Globus pallidus (tissue), 1 donor: ENCODE measurements at places on chromosomes 2 and 18.

GRCh38 chr2:152396763-152397162, 61.8 kb downstream of the FMNL2 start:
- DNase-seq: no peak

DNA sequence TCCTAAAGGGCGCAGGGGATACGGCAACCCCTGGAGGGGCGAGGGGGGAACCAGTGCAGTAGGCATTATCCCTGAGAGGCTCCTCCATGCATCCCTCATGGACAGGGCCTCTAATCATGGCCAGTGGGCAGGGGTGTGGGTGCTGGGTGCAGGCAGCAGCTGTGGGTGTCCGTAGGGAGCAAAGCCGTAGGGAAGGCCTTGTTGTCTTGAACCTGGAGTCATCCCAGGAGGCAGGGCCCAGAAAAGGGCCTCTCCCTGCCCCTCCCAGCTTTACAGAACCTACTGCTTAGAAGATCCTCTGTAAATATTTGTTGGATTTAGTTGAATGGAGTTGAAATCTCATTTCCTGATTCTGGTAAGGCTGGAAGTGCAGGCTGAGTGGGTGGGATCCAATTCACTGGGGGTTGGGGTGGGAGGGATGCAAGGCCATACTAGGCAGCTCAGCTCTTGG, 207.0 kb upstream of the HAAO start:
- no peak for DNase-seq

DNA sequence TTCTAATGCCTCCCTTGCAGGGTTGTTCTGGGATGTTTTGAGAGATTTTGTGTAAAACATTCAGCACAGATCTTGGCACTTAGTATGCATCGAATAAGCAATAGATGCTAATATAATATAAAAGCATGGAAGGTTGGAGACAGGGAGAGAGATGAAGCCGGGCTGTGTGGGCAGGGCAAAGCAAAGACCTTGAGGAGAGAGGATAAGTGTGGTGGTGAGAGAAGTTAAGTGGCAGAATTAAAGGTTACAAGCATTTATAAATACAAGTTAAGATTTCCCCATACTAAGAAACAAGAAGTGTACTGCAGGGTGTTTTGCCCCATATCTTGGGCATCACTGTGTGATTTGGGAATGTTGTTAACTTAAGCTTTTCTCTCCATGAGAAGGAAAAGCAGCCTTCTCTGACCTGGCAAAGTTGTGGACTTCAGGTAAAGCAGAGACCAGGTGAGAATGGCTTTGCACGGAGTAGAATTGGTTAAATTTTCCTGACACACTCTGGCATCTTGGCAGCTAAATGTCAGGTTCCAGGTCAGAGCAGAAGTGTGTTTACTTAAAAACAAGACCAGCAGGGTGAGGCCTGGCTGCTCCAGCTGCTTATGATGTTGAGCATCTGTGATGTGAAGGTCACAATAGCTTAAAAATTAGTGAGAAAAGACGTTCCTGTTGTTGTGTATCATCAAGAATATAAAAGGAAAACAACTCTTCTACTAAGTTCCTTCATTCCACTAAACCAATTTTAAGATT, 288.5 kb upstream of the HNMT start:
- no peak for DNase-seq

GRCh38 chr2:174245065-174245464, 3.3 kb downstream of the OLA1 start:
- DNase-seq: no peak

DNA sequence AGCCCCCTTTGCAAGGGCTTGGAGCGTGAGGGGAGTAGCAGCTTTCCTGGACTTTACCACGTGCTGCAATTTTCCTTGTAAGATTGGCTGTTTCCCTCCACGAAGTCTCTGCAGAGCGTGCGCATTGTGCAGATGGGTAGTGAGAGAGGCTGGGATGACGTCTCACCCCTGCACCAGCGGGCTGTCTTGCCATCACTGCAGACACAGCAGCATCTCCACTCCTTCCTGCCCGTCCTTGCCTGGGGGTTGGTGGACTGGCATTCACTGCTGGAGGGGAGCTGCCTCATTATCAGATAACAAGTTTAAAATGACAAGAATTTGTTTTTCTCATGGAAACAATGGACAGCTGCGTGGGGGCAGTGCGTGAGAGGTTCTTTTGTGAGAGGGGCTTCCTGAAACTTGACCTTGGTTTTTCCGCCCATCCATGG, 45.3 kb upstream of the HS6ST1 start:
- DNase-seq: no peak

DNA sequence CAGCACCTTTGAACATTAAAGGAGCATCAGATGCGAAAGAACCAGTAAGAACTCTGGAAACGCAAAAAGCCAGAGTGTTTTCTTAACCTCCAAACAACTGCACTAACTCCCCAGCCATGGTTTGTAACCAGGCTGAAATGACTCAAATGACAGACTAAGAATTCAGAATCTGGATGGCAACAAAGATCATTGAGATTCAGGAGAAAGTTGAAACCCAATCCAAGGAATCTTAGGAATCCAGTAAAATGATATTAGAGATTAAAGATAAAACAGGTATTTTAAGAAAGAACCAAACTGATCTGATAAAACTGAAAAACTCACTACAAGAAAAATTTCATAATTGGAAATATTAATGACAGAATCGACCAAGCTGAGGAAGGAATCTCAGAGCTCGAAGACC, 116.7 kb downstream of the PTRHD1 start:
- DNase-seq: no peak

DNA sequence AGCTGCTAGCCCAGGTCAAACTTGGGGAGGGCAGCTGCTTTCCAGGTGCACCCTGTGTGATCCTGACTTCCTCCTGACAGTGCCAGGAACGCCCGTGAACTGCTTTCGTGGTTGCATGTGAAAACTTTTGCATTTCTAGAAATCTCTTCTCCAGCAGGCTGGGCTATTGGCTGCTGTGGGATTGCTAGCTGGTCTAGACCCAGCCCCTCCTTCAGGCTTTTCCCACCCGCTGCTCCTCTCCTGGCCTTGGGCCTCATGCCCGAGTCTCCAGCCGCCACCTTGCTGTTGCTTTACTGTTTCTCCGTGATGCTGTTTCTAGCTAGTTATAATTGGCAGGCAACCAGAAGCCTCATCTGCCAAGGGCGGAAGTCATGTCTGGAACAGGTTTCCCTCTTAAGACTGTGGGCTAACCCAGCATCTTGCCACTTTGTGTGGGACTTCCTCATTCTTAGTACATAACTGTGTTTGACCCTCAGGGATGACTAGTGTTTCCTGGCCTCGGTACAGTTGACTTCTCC, 27.0 kb upstream of the MGAT4A start:
- peak; percentile 75 for DNase-seq

DNA sequence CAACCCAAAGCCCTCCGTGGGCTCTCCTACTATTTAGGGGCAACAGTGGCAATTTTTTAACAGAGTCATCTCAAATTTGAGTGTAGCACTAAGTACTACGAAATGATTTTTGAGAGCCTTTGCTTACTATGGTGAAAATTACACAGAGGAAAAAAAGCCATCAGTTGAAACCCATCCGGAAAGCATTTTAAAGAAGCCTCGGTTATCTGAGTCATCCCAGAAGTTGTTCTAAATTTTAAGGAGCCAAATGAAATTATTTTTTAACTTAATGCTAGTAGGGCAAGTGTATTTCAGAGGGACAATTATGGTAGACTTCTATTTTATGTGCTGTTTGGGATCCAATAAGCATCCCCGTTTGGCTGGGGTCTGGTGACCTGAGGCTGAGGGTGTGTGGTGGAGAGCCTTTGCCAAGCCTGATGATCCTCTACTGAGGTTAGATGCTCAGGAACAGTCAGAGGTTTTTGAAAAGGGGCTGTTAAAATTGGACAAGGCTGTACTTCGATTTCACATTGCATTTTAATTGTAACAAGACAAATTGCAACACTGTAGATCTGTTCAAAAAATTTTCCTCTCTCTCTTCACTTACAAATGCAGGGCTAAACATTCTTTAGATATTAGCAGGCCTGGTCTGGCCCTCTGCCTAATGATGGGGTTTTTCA, 47.0 kb downstream of the RAPGEF4 start:
- DNase-seq: no peak

DNA sequence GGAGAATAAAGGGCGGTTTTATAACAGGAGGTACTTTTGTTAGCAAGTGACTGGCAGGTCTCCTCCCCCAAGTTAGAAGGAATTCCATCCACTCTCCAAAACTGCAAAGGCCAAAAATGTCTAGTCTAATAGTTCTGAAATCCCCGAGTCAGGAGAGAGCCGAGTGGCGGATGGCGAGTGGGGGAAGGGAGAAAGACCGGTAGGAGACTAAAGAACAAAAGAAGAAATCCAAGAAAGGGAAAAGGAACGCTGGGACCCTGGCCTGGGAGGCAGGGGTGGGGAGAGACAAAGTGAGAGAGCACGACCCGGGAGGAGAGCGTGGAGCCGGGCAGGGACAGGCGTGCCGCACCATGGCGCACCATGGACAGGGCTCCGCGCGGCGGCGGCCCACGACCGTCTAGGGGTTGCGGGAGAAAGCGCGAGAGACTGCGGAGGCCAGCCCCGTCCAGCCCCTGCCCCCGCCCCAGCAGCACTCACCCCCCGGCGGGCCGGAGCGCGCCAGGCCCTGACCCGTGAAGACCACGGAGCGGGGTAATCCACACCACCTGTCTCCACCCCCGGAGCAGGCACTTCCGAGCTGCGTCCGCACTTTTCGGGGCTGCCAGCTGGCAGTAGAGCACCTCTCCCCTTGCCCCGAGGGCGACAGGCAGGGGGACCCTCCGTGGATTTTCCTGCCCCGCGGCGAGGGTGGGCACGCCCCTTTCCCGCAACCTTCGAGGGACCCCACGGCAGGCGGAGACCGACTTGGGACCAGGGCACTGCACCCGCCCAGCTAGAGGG, 1.6 kb downstream of the CDH2 start:
- DNase-seq: peak; percentile 51

- DNase-seq: peak; percentile 29
These were observed 766 bp downstream of the TMEM17 start for GRCh38 chr2:62505109-62505749.

DNA sequence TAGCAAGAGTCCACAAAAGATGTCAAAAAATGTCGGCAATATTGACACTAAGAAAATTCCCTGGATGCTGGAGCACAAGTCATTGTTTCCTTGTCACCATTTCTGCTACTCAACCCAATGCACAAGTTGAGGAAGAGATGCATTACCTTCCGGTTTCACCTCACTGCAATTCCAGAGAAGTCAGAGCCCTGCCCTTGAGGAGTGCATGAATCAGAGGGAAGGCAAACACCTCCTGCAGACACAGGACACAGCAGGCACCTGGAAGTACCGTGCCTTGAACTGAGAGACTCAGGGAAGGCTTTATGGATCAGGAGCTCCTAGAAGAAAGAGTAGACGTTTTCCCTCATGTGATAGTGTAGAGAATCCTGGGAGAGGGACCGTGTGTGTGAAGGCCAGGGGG, 62.7 kb upstream of the ARL4C start:
- no peak for DNase-seq

DNA sequence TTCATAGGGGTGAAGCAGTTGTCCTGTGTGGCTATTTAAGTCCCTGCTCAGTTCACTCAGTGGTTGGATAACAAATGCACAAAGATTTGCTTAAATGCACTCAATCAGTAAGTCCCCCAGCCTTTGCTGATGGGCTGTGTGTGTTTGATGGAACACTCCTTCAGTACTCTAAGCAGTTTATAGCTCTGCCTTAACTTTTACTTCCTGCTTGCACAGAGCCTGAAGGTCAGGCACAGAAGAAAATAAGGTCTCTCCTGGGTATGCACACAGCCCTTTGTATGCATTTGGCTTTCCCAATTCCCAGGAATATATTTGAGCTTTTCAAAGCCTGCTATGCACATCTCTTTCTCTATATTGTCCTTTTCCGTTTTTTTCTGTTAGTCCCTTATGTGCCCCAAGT, 208.7 kb upstream of the STK17B start:
- no peak for DNase-seq

- no peak for DNase-seq
These were observed 1.5 kb downstream of the RHBDD1 start for GRCh38 chr2:226837334-226837733.

DNA sequence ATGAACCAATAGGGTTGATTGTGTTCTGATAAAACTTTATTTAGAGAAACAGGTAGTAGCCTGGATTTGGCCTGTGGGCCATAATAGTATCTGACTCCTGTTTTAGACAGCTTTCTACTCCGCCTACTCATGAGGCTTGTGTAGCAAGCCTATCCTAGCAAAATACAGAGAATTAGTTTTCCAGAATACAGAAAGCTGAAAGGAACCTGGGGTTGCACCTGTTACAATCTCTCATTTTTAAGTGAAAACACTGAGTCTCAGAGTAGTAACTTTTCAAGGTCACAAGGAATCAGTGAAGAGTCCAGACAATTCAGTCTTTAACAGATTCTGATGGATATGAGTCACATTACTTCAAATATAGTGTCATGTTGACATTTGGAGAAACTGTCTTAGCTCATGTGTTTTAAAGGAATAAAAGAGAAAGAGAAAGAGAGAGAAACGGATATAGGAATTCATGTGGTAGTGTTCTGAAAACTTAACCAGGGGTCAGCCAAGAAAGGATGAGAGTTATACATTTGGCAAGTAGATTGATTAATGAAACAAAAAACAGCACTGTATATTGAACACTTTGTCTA, 17.0 kb downstream of the ARHGAP28 start:
- DNase-seq: no peak

DNA sequence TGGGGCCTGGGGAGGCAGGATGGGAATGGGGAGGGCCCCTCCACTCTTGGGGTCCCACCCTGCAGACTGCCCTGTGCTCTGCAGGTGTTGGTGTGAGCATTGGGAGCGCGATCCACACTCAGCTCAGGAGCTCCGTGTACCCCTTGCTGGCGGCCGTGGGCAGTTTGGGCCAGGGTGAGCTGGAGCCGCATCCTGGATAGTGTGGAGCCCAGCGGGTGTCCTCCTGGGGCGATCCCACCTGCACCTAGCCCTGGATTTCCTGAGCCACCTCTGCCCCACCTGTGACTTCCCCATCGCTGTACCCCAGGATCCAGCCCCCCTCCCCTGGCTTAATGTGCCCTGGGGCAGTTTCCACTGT, 2.6 kb downstream of the PROM2 start:
- DNase-seq: no peak

DNA sequence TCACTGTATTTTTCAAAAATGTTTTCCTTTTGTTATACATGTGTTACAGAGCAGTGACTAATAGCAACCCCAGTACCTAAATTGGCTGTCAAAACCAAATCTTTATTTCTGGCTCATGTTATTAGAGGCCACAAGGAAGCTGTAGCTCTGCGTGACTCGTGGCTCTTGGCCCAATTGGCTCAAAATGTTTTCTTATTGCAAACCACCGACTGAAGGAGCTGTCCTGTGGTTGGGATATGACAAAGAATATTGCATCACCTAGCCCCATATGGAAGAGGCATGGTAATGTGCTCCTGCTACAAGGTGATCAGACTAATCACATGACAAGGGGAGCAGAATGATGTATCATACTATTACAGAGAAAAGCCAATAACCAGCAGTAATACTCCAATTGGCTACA, 1058.5 kb downstream of the CBLN2 start:
- DNase-seq: no peak
